ENCODE measurements at places on chromosomes 5 and 9.

GRCh38 chr5:126801174-126801991 lies 24.4 kb downstream of the LMNB1 start:
- DNase-seq, result no peak

GRCh38 chr5:94217216-94217615 lies 401.2 kb downstream of the KIAA0825 start:
- DNase-seq, result no peak

DNA sequence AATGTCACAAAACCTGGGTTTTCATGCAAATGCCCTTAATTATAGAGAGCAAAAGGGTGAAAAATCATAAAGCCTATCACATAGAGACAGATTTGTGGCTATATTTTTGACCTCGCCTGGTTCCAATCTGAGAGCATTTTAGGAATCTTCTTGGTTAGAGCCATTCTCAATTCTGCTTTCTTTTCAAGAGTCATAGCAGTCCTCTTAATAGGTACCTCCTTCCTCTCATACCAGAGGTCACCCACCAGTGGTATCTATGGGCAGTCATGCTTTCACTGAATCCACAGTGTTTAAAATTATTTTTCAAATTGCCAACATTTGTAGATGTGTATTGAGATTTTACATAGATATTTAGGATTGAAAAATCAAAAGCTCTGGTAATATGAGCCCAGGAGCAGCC lies 215.5 kb downstream of the DAB2IP start:
- DNase-seq, result no peak

- no peak for DNase-seq
These were observed 38.5 kb downstream of the TLE1 start for GRCh38 chr9:81650586-81651515.

GRCh38 chr9:101618698-101619097 lies 23.9 kb upstream of the PPP3R2 start:
- no peak for DNase-seq

DNA sequence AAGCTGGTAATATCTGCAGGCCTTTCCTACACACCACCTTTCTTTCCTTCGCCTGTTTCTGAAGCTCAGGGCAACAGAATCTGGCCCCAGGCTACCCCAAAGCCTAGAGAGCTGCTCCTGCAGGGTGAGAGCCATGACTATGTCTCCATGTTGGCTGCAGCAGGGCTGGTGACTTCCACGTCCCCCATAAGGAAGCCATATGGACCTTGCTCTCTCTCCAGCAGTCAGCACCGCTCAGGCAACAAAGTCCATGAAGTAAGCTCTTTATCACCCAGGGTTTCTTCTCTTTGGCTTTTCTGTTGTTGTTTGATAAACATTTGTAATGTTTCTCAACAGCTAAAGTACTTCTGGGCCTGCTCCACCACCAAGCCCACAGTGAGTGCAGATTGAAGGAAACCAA lies 125.2 kb downstream of the SLIT3 start:
- DNase-seq, result no peak

GRCh38 chr9:27033815-27034403 lies 28.4 kb upstream of the LRRC19 start:
- peak; percentile 18 for DNase-seq

DNA sequence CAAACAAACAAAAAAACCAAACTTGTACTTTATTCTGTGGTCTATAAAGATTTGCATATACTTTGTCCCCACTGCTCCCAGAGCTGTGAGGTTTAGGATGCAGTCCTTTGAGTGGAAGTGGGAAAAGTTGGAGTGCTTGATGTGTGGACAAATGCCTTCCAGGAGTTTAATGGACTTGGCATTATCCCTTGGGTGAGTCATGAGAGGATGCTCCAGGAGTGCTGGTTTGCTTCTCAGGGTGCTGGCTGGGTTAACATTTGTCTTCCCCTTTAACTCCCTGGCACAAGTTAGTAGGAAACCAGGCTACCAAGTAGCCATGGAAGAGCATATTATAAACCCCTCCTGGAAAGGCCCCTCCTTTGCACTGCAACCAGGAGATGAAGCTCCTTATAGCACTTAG lies 417.4 kb upstream of the RIOK2 start:
- DNase-seq, result no peak

- no peak for DNase-seq
These were observed 19.1 kb upstream of the LMNB1 start for GRCh38 chr5:126757713-126758357.

DNA sequence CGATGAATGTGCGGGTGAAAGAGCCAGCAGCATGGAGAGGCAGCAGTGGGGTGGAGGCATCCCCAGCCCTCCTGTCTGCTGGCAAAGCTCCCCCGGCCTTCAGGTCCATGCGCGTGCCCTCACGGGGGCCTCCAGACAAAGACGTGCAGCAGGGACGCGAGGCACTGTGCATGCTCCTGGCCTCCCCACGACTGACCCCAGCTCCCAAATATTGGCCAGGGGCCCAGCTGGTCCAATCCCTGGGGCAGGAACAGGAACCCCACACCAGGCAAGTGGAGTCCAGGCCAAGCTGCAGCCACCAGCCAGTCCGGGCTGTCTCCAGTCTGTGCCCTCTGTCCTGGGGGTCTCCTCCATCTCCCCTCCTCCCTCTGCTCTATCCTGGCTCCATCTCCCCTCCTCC lies 33.5 kb upstream of the LRRC14B start:
- DNase-seq, result no peak

DNA sequence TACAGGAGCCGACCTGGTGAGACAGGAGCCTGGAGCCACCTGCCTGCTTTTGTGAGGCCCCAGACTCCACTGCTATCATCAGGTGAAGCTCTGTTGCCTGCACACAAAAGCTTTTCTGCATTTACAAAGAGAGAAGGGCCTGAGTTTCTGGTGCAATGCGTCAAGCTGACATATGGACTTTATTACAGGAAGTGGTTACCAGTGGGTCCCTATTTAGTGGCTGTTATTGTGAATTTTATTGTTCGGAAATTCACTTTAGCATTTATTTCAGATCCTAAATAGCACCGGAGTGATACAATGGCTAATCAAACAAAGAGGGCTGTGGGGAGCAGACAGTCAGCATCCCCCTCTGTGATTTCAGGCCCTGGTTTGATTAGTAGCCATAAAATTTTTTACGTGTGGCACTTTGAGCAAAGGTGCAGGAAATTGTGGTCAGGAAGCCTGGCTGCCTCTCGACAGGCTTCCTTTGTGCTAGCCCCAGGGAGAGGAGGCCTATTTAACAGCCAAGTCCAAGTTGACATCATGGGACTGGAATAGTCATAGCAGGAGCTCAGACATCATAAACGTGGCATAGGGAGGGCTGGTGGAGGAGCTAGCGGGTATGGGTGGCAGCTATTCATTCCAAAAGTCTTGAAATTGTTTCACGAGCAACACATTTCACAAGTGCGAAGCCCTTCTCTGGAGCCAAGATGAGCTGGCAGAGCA lies 8.4 kb downstream of the TGFBI start:
- DNase-seq, result no peak

DNA sequence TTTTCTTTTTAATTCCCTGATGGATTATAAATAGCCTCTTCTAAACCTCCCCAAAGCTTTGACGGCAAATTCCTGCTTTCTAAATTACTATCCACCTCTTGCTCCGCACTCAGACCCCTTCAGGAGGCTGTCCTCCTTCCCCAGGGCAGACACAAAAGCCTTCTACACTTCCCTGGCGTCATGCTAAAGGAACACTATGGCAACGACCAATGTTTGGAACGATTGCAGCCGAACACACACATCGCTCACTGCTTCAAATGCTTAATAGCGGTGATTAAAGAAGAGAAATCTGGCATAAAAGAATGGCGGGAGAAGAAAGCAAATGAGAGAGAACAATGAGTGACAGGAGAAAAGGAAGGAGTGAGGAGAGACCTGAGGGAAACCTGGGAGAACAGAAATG lies 297.3 kb downstream of the MLLT3 start:
- DNase-seq, result no peak

GRCh38 chr5:124596595-124597421 lies 149.6 kb downstream of the ZNF608 start:
- DNase-seq, result peak; percentile 82

GRCh38 chr5:175729829-175730277 lies 72.0 kb downstream of the HRH2 start:
- DNase-seq, result peak; percentile 81

- no peak for DNase-seq
These were observed 259.3 kb downstream of the ROR2 start for GRCh38 chr9:91690540-91691249.

DNA sequence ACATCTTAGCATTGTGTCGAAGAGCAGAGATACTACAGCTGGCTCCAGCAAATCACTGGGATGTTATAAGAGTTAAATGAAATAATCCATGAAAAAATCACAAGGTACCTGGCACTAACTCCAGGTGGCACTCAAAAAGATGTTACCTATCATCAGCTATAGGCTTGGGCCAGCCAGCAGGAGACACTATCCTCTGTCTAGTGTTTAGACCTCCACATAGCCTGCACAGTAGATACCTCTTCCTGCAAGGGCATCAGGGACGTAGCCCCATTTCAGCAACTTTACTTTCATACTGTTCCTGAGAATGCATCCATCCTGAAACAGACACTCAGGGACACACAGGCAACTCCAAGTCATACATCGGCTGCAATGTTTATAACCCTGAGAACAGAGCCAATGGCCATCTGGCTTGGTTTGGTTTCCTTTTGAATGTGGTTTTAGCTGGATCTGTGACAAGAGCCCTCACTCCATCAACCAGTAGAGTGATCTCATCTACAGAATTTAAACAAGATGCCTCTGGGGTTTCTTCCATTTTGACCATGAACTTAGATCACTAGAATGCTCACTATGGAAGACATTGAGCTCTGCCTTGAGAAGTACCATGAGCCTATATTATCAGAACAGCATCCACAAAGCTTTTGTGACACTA lies 69.9 kb downstream of the TLE1 start:
- DNase-seq, result peak; percentile 91

GRCh38 chr5:169547508-169547907 lies 36.1 kb upstream of the SPDL1 start:
- no peak for DNase-seq

Data from AG04450 (cell line).